ENCODE measurements at places on chromosomes 2 and 18.

GRCh38 chr18:78816114-78816513 is 163.5 kb upstream of the SALL3 start:
- DNase-seq, result no peak

DNA sequence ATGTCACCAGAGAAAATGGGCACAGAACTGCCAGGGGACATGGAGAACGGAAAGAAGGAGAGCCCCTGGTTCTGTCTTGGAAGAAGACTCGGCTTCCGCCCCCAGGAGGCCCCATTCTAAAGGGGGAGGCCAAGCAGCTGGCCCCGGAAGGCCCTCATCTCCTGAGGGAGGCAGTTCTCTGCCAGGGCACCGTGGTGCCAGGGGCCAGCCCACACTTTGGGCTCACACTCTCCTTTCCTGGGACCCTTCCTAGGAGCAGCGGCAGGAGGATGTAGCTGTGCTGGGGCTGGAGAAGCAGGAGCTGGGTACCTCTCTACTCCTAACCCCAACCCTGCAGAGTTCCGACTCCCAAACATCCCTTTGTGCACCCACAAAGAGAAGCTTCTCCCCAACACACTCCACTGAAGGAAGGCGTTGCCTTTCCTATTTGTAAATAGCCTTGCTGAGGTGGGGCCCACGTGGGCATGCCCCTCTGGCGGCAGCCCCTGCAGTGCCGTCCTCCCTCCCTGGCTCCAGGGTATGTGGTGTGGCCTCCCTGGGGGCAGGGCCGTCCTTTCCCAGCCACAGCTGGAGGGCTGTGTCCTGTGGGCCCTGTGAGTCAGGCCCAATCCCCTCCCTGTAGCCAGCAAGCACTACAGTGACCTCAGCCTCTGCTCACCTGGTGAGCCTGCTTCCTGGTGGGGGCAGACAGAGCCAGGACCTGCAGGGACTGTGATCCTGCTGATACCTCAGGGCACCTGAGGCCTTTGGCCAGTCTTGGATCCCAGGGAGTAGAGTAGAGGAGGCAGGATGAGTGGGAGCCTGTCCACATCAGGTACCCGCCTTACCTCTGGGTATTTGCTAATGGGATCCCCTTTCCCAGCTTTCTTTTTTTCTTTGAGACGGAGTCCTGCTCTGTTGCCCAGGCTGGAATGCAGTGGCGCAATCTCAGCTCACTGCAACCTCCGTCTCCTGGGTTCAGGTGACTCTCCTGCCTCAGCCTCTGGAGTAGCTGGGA is 26.6 kb downstream of the ZFP36L2 start:
- DNase-seq, result no peak

DNA sequence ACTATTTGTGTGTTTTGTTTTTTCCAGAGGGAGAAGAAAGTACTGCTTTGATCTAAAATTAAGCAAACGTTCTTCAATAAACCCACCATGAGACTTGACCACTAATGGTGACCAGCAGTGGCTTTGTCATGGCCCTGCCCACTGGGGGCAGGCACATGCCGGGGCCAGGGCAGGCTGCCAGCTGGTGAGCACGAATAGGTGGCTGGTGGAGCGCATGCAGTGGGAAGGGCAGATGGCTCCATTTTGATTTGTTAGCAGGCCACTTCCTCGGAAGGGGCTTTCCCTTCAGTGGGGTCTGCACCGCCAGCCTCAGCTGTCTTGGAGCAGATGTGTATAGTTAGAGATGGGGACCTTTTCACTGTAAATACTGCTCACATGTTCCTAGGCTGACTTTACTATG is 277.1 kb downstream of the SOX11 start:
- DNase-seq, result no peak

GRCh38 chr2:96594691-96595152 is 43.4 kb downstream of the KANSL3 start:
- DNase-seq, result no peak

- DNase-seq, result no peak
Measured at GRCh38 chr2:168453404-168453803, 2.7 kb upstream of the CERS6 start.

DNA sequence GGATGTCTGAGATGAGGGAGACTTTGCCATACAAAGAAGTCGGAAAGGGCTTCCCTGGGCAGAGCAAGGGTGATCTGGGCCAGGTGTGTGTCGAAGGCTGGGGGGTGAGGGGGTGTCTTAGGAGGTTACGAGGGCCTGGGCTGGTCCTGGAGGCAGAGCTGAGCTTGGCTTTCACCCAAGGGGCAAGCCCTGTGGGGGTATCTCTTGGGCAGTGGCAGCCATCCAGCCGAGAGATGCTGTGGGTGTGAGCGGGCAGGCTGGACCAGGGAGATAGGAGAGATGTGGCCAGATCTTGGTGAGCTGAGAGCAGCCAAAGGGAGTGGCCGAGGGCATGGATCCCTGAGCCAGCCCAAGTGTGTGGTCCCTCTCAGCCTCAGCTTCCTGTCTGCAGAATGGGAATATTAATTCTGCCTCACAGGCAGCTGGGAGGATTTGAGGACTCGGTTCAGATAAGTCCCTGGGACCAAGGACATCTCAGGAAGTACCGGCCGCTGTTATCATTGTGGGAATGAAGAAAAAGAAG is 33.0 kb downstream of the MAL start:
- DNase-seq, result no peak

DNA sequence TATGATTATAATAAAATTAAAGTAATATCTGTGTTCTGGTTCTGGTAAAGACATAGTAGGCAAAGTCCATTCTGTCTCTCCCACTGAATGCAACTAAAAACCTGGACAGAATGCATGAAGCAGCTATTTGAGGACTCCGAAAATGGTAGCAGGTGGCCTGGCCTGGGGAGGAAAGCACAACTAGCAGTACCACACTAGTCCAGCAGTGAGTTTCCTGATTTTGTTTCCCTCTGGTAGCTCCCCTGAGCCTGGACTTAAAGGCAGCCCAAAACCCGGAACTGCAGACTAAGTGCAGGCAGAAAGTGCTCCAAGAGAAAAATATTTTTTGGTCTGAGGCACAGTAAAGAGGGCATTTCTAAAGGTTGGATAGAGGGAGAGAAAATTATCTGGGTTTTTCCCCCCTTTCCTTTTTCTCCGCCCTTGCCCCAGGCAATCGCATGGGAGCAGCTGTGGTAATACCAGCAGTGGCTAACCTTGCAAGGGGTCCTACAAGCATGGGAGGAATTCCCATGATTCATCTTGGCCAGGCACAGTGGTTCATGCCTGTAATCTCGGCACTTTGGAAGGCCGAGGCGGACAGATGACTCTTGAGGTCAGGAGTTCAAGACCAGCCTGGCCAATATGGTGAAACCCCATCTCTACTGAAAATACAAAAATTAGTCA is 32.3 kb downstream of the ASXL2 start:
- DNase-seq, result no peak

GRCh38 chr18:2036086-2036485 is 535.2 kb downstream of the METTL4 start:
- no peak for DNase-seq

DNA sequence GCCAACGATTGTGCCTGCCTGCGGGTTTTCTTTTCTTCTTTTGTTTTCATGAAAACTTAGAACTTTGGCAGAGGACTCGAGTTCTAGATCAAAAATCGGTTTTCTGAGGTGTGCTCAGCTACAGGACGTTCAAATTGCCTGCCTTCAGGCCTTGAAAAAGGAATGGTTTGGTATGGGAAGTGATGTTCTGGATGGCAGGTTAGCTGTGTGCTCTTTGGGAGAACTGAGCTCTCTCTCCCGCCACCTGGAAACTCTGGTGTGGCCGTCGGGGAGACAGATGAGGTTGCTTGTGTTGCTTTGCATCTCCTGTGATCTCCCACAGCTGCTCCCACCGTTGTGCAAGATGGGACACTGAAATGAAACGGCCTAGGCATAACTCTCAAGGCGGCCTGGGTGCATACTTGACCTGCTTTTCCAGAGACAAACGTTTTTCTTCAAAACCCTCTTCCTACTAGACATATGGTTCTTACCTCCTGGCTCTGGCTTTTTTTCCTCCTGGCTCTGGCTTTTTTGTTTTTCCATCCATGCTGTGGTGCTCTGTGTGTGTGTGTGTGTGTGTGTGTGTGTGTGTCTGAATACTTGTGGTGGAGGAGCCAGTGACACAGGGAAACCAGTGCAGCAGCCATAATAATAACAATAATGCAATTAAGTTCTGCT is 2.0 kb downstream of the FMNL2 start:
- DNase-seq, result no peak

- DNase-seq, result no peak
Measured at GRCh38 chr2:119434664-119435063, 3.0 kb downstream of the TMEM37 start.

DNA sequence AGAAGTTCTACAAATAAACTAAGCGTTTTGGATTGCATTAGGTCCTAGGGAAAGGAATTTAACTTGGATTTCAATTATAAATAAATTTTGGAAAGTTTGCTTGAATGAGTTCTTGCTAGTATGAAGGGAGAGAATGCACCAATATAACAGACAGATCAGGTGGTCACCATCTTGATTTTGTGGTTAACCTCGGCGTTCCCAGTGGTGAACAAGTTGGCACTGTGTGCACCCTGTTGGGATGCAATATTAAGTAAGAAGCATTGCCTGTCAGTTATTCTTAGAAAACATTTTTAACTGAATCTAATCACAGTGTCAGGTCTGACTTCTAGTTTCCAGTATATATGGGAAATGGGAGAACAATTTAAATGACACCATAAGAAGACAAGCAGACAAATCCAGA is 673.4 kb downstream of the SLC4A3 start:
- no peak for DNase-seq

- DNase-seq, result no peak
Measured at GRCh38 chr18:8747440-8747937, 42.1 kb downstream of the MTCL1 start.

GRCh38 chr2:130190237-130190636 is 8.0 kb downstream of the TUBA3E start:
- DNase-seq, result no peak

GRCh38 chr2:143586119-143586518 is 456.9 kb downstream of the ARHGAP15 start:
- no peak for DNase-seq

DNA sequence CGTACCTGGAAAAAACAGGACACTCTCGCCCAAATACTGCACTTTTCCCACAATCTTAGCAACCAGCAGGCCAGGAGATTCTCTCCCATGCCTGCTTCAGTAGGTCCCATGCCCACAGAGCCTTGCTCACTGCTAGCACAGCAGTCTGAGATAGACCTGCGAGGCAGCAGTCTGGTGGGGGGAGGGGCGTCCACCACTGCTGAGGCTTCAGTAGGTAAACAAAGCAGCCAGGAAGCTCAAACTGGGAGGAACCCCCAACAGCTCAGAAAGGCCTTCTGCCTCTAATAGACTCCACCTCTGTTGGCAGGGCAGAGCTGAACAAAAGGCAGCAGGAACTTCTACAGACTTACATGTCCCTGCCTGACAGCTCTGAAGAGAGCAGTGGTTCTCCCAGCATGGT is 1202.8 kb upstream of the ACVR2A start:
- DNase-seq, result no peak

DNA sequence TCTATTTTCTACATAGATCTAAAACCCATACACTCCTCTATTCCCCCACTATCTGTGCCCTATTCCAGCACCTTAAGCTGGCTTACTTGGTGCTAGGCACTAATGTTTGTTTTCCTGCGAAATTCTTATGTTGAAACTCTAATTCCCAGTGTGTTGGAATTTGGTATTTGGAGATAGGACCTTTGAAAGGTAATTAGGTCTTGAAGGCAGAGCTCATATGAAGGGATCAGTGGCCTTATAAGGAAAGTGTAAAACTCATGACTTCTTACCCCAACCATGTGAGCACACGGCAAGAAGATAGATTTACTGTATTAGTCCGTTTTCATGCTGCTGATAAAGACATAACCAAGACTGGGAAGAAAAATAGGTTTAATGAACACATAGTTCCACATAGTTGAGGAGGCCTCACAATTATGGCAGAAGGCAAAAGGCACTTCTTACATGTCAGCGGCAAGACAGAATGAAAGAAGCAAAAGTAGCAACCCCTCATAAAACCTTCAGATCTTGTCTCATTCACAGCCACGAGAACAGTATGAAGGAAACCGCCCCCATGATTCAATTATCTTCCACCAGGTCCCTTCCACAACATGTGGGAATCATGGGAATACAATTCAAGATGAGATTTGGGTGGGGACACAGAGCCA is 10.5 kb upstream of the LRATD1 start:
- no peak for DNase-seq

DNA sequence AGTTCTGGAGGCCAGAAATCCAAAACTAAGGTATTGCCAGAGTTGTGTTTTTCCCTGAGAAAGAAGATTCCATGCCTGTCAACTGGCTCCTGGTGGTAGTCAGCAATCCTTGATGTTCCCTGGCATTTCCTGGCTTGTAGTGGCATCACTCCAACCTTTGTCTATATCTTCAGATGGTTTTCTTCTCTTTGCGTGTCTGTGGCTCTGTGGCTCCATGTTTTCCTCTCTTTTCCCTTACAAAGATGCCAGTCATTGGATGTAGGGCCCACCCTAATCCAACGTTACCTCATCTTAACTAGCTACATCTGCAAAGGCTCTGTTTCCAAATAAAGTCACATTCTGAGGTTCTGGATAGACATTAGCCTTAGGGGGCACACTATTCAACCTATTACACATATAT is 41.8 kb downstream of the SLC14A1 start:
- no peak for DNase-seq

DNA sequence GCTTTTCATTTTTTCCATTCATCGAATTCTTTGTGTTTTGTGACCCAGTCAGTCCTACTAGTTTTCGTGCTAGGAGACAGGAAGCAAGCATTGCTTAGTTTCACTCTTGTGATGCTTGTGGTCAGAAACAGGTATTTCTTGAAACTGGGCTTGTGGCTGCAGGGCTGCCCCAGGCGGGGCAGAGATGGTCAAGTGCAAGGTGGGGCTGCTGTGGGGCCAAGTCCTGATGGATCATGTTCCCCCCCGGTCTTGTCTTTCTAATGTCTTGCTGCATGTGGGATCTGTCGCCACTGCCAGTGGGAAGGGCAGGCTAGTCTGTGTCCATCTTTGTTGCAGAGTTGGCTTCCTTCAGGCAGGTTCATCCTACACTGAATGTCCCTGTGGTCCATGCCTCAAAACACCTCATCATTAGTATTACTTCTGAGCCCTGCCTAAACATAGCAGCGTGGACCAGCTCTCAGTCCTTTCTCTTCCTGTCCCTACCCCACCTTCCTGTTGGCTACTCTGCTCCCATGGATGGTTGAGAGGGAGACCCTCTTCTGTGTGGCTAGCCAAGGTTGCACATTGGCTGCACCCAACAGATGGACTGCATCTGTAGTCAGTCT is 38.7 kb downstream of the INPP4A start:
- DNase-seq, result no peak

DNA sequence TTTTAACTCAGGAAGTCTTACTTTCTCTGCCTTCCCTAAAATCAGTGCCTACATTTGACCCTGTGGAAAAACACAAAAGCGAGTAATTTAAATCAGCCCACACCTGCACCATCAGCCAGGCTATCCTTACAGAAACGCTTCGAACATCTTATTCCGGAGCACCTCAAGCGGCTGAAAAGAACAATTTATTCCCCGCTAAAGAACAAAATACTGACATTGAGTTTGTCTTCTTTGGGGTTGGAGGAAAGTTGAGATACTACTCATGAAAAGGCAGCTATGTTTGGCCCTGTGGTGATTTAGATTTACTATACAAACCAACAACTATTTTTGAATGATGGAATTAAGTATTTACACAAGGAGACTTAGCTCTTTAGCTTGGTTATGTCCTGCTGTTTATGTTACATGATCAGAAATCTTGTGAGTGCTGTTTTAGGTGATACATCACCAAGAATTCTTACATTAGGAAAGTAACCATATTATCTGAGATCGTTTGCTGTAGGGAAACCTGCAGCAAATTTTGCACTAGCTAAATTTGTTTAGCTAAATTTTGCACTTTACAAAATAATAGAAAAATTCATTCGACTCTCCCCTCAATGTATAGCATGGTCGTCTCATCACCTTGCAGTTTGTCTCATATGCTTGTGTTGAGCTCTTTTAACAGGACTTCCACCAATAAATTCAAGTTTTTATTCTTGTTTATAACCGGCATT is 158.8 kb upstream of the SIX2 start:
- DNase-seq, result no peak

Measured in activated CD4-positive, alpha-beta T cell treated with anti-CD3 and anti-CD28 coated beads, Interleukin-2, amount 50 U/mL, for 24 hours (primary cell).